Inflammatory macrophage (primary cell): ENCODE measurements at places on chromosomes 13 and 19.

DNA sequence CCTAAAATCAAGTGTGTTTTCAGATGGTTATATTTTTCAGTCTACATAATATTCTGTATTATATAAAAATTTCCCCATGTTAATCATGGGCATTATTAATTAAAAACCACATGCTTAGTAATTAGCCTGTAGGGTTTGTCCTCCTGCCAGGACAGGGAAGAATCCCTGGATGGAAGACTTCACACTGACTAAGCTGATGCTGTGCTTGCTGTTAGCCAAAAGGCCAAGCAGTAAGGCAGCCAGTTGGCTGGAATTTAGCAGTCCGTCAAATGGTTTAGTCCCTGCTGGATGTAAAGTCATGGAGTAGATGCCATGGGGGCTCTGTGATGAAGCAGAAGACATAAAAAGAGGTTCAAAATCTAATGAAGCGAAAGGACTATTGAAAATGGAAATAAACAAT lies 168.0 kb upstream of the OBI1 start:
- DNase-seq: no peak

DNA sequence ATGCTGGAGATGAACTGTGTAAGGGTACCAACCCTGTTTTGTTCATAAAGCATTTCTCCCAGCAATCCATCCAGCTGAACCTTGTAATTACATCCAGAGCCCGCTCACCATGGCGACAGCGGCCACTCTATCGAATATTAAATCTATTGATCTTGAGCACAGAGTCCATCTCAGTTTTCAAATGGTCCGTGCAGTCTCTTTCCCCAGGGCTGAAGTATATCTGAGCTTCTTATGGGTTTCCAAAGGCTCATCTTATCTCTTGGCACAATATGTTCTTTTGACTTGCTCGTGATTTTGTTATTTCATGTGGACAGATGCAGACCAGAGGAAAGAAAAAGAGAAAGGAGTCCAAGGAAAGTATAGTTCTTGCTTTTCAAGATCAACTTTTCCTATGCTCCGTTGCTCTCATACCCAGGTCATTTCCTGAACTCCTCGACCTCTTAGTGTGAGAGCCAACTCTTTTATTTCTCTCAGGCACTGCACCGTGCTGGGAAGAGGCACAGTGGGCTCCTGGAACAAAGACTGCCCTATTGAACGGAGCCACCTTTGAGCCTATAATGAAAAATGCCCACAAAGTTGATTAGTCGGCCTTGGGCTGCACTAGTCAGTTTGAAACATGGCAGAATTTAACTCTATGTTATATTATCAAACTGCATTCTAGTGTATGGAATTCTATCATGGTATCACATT lies 66.7 kb downstream of the RFC3 start:
- no peak for DNase-seq

GRCh38 chr13:106756446-106756845 lies 188.5 kb upstream of the ARGLU1 start:
- DNase-seq: no peak

GRCh38 chr19:588093-588740 lies 1.5 kb upstream of the HCN2 start:
- DNase-seq: peak; percentile 75

GRCh38 chr19:49331616-49332055 lies 3.6 kb upstream of the CD37 start:
- peak; percentile 76 for DNase-seq

GRCh38 chr19:58555369-58555885 lies 522 bp upstream of the CHMP2A start:
- DNase-seq: no peak

DNA sequence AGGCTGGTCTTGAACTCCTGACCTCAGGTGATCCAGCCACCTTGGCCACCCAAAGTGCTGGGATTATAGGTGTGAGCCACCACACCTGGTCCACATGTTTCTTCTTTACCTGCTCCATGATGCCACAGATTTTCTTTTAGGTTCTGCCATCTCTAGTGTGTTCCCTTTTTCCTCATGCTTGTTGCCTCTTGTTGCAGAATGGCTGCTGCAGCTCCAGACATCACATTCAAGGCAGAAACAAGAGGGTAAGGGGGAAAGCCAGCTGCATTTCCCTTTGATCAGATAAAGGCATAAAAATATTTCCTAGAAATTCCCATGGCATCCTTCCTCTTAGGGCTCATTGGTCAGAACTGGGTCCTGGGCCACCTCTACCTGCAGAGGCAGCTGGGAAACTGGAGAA lies 12.3 kb upstream of the CCDC124 start:
- no peak for DNase-seq

- peak; percentile 77 for DNase-seq
Measured at GRCh38 chr13:114282041-114282670, 755 bp downstream of the UPF3A start.

GRCh38 chr13:46327246-46327645 lies 59.8 kb downstream of the RUBCNL start:
- DNase-seq: no peak

- peak; percentile 57 for DNase-seq
Measured at GRCh38 chr13:29165840-29166239, 345.7 kb downstream of the MTUS2 start.

DNA sequence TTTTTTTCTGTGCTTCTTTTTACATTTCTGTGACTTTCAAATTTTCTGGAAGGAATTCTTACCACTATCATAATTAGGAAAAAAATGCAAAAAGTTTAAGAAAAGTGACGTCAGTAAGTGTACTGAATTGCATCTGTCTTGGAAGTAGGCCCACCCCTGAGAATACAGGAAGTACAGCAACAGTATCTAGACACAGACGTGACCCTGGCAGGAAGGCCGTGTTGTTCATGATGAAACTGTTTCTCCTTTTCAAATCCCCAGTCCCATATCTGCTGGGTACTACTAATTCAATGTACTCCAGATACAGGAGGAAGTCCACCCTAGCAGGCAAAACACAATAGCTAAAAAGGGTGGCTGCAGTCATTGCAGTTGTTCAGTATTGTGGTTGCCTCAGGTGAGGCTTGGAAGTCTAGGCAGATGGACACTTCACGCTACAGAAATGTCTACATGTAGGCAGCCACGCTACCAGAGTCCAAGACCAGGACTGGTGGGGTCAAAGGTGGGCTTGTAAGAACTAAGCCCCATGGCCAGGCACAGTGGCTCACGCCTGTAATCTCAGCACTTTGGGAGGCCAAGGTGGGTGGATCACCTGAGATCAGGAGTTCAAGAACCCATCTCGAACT lies 49.6 kb upstream of the MED4 start:
- DNase-seq: peak; percentile 92

DNA sequence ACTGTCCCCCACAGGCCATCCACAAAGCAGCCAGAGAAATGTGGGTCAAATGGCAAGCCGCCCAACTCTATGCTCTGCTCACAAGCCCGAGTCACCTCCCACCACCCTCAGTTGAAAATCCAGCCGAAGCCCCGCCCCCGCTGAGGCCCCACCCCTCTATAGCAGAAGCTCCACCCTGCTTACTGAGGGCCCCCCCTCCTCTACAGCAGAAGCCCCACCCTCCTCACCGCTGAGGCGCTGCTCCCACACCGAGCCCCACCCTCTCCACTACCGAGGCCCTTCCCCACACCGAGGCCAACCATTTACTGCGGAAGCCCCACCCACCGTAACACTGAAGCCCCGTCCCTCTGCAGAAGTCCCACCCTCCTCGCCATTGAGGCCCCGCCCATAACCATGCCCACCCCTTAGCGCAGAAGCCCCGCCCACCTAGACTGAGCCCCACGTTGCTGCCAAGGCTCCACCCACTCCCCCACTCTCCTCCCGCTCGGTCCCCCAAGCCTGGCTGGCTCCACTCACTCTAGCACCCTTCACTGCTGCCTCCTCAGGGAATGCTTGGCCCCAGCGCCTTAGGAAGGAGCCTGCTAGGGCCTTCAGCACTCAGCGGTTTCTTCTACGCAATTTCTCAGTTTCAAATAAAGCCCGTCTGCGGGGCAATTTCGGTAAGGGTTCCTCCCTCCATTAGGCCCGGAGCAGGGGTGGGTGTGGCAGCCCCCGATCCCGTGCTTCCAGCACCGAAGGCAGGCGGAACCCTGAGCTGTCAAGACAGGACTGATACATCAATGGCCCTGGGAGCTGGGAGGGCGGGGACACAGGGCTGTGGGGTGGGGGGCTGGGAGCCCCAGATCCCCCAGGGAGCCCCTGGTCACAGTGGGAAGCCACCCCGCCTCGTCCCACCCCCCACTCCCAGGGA lies 9.0 kb upstream of the MYDGF start:
- DNase-seq: no peak

GRCh38 chr19:46466536-46467196 lies 4.7 kb downstream of the PNMA8A start:
- DNase-seq: no peak

DNA sequence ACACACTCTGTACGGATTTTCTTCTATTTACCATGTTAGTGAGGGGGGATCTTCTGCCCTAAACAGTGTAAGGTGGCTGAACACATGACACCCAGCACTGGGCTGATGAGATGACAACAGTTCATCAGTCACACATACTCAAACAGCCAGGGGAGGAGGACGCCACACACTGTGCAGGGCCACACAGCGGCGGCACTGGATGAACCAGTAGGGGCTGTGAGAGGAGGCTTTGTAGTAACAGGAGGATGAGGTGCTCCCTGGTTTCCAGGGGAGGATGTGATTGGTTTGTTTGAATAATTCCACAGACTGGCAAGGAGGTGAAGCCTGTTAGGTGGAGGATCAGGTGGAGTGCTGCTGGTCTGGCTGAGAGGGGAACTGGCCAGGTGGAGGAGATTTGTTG lies 16.3 kb upstream of the GTF3A start:
- DNase-seq: no peak

GRCh38 chr19:31397308-31397707 lies 48.1 kb upstream of the TSHZ3 start:
- no peak for DNase-seq

DNA sequence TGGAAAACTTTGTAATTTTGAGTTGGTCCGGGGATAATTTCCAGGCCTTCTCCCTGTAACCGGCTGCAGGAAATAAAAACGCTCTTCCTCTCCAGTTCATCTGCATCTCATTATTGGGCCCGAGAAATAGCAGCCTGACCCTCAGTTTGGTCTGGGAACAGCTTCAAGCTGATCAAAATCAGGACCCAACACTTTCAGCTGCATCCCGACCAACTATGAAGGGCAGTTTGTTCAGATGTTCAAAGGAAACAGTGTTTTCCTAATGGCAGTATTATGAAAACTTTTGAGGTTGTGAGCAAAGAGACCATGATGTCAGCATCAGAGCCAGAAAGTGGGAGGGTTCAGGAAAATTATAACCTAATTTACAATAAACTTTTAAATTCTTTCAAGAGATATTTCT lies 35.7 kb downstream of the STK24 start:
- no peak for DNase-seq

DNA sequence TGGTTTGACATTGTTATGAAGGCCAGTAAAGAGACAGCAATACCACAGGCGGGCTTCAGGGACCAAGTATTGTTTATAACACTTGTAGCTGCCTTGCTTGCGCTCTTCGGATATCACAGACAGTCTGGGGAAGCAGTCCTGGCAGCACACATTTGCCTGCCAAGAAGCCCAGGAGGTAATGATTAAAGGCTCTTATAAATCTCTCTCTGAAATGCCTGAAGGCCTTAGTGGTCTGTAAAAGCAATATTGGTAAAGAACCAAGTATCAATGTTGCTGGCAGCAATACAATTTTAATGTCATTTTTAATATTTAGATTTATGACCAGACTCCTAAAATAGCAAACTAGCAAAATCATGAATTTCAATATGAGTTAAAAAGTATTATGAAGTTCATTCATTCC lies 1312.4 kb downstream of the PCDH9 start:
- DNase-seq: no peak

- DNase-seq: no peak
Measured at GRCh38 chr19:42075364-42075615, 676 bp upstream of the ZNF574 start.

DNA sequence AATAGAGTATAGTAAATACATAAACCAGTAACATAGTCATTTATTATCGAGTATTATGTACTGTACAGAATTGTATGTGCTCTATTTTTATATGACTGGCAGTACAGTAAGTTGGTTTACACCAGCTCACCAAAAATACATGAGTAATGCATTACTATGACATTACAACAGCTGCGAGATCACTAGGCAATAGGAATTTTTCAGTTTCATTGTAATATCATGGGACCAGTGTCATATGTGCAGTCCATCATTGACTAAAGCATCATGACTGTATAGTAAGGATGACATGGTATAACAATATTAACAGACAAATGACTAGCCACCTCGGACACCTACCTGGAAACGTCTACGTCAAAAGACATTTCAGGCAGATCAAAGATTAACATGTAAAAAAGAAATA lies 33.6 kb downstream of the ATP7B start:
- no peak for DNase-seq

DNA sequence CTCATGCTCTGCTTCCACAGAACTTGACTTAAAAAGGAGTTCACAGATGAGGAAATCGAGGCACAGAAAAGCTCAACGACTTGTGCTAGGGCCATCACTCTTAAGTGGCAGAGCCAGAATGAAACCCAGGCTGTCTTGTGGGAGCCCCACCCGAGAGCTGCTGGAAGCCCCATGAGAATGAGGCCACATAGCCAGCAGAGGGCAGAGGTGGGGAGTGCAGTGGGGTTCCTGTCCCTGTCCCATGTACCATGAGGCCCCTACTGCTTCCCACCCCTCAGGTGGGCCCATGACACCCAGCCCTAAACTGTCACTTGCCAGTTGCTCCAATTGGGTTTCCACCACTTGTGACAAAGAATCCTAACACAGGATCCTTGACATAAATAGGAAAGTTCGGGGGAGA lies 175.9 kb downstream of the IRS2 start:
- peak; percentile 57 for DNase-seq

GRCh38 chr19:52099497-52100138 lies 4.1 kb upstream of the ZNF841 start:
- DNase-seq: no peak

GRCh38 chr19:49437231-49437630 lies 4.1 kb downstream of the SLC17A7 start:
- no peak for DNase-seq
